ENCODE measurements at places on chromosomes 2 and 18.

GRCh38 chr2:214481204-214481603, 70.3 kb downstream of the VWC2L start:
- peaks cover 3% of the 10 kb centered on the region for H3K27me3 ChIP-seq
- DNase-seq = no peak
- peak overlapping the region; percentile 20 for H3K27ac ChIP-seq
- peaks cover 26% of the 10 kb centered on the region for H3K4me1 ChIP-seq
- no peaks in the 10 kb centered on the region for H3K36me3 ChIP-seq

DNA sequence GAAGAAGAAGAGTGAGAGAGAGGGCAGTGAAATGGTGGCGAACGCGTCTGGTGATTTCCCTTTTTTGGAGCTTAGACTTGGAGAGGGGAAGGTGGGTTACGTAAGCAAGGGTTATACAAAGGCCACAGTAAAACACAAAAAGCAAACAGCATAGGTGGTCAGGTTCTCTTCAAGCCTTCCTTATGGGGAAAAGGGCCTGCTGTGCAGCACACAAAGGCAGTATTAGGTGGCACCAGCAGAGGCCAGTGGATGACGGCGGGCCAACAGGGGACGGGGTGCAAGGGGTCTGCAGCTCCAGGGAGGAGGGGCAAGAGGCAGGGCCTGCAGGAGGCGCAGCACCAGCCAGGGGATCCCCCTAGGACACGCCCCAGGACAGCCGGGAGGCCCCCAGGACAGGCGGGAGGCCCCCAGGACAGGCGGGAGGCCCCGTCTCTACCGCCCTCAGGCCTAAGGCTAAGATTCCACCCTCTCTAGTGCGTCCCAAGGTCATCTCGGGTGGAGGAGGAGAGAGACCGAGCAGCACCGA, 32.6 kb upstream of the NPC1 start:
- no peaks in the 10 kb centered on the region for H3K36me3 ChIP-seq
- peaks cover 65% of the 10 kb centered on the region for H3K27me3 ChIP-seq
- no peak overlapping the region for H3K27ac ChIP-seq
- H3K4me1 ChIP-seq = peaks cover 19% of the 10 kb centered on the region
- peak overlapping the region; percentile 80 for H3K4me3 ChIP-seq

GRCh38 chr2:32498306-32498705, 129.5 kb upstream of the TTC27 start:
- H3K36me3 ChIP-seq = peaks cover 51% of the 10 kb centered on the region
- no peaks in the 10 kb centered on the region for H3K27me3 ChIP-seq
- peak overlapping the region; percentile 54 for H3K27ac ChIP-seq
- H3K4me1 ChIP-seq = no peaks in the 10 kb centered on the region
- H3K4me3 ChIP-seq = no peak overlapping the region

DNA sequence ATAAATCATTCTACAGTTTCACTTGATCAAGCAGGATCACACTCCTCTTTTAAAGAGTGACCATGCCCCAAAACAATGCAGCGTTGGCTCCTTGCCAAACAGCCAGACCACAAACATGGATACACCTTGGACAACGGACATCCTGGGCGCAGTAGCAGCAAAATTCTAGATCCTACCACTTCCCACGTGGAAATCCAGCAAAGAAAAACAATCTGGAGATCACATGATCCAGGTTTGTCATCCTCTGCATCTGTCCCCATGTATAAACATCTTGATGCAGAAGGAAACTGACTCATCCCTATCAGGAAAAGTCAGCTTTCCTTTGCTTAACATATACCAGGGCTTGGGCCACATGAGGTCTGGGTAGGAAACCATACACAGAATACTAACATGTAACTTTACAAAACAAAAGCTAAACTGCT, 53.1 kb downstream of the ZNF521 start:
- H3K27ac ChIP-seq = peak overlapping the region; percentile 52
- H3K4me1 ChIP-seq = peaks cover 12% of the 10 kb centered on the region
- DNase-seq = no peak
- peaks cover 55% of the 10 kb centered on the region for H3K36me3 ChIP-seq
- no peaks in the 10 kb centered on the region for H3K27me3 ChIP-seq
- H3K4me3 ChIP-seq = no peak overlapping the region

- no peaks in the 10 kb centered on the region for H3K27me3 ChIP-seq
- DNase-seq = no peak
- H3K27ac ChIP-seq = no peak overlapping the region
- H3K4me1 ChIP-seq = peaks cover 5% of the 10 kb centered on the region
- H3K36me3 ChIP-seq = peaks cover 6% of the 10 kb centered on the region
These were observed 53.0 kb downstream of the GPD2 start for GRCh38 chr2:156489195-156489594.

DNA sequence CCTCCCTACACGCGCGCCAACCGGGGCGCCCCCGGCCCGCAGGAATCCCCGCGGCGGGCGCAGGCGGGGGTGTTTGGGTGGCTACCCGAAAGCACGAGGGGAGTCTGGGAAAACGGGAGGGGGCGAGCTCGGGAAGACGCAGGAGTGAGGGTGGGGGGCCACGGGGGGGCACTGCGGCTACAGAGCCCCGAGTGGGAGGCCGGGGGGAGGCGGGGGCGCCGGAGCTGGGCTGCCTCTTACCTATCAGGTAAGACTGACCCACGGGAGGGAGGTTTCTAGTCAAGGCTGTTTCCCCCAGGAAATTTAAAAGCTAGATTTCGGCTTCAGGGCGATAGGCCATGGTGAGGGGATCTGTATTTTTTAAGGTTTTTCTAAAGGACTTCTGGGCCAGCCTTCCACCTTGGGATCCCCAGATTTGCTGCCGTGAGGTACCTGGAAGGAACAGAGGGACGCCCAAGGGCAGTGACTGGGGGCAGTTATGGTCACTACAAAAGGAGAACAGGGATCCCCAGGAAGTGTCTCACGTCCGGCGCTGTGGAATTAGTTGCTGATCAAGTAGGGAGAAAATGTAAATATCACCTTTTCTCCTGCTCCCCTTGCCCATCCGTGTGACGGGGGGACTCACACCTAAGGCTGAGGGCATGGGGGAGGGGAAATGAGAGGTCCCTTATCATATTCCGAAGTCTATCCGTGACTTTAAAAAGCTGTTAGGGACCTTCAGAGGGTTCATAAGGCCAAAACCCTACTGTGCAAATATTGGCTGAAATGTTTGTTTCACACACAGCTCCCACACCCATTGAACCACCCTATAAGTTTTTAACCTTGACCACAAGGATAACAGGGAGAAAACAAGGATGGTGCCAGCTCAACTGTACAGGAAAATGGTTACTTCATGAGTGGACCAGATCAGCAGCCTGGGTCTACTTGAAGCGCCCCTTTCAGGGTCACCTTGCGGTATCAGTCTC, 638 bp upstream of the IRS1 start:
- peak overlapping the region; percentile 66 for H3K27ac ChIP-seq
- peaks cover 8% of the 10 kb centered on the region for H3K27me3 ChIP-seq
- H3K36me3 ChIP-seq = peaks cover 23% of the 10 kb centered on the region
- peak overlapping the region; percentile 95 for H3K4me3 ChIP-seq

- H3K36me3 ChIP-seq = peaks cover 22% of the 10 kb centered on the region
- no peak overlapping the region for H3K4me3 ChIP-seq
- peaks cover 90% of the 10 kb centered on the region for H3K4me1 ChIP-seq
- H3K27ac ChIP-seq = no peak overlapping the region
- no peak for DNase-seq
- H3K27me3 ChIP-seq = no peaks in the 10 kb centered on the region
These were observed 132.3 kb downstream of the HDAC4 start for GRCh38 chr2:239268549-239268948.

GRCh38 chr2:222142027-222142426, 156.8 kb downstream of the PAX3 start:
- peaks cover 10% of the 10 kb centered on the region for H3K36me3 ChIP-seq
- peaks cover 3% of the 10 kb centered on the region for H3K27me3 ChIP-seq
- no peak for DNase-seq

DNA sequence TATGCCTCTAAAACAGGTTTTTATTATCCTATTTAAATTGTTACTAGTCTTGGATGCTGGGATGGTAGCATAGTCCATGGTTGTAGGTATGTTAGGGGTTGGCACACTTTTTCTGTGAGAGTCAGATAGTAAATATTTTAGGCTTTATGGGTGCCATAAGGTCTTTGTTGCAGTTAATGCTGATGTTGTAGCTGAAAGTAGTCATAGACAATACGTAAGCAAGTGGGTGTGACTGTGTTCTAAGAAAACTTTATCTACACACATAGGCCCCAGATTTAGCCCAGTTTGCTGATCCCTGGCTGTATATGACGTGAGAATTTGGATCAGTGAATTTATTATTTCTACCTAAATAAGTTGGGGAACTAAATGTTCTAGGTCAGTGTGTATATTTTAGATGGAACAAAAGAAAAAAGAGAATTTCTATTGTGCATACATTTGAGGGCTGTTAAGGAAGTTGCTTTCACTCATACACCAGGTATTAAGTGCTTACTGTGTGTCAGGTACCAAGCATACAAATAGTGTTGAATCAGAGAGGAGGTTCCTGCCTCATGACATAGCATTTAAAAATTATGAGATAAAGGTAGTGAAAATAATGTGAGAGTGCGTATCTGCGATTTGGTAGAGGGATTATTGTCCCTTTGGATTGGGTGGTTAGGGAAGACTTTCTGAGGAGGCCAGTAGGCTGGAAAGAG, 39.4 kb downstream of the AGFG1 start:
- no peak for DNase-seq
- H3K27ac ChIP-seq = no peak overlapping the region
- H3K4me1 ChIP-seq = peaks cover 30% of the 10 kb centered on the region
- no peak overlapping the region for H3K4me3 ChIP-seq
- peaks cover 10% of the 10 kb centered on the region for H3K36me3 ChIP-seq
